Kidney glomerular epithelial cell (primary cell): ENCODE measurements at places on chromosomes 16 and 17.

GRCh38 chr16:85134789-85135142, 22.5 kb upstream of the CIBAR2 start:
- DNase-seq, result no peak

DNA sequence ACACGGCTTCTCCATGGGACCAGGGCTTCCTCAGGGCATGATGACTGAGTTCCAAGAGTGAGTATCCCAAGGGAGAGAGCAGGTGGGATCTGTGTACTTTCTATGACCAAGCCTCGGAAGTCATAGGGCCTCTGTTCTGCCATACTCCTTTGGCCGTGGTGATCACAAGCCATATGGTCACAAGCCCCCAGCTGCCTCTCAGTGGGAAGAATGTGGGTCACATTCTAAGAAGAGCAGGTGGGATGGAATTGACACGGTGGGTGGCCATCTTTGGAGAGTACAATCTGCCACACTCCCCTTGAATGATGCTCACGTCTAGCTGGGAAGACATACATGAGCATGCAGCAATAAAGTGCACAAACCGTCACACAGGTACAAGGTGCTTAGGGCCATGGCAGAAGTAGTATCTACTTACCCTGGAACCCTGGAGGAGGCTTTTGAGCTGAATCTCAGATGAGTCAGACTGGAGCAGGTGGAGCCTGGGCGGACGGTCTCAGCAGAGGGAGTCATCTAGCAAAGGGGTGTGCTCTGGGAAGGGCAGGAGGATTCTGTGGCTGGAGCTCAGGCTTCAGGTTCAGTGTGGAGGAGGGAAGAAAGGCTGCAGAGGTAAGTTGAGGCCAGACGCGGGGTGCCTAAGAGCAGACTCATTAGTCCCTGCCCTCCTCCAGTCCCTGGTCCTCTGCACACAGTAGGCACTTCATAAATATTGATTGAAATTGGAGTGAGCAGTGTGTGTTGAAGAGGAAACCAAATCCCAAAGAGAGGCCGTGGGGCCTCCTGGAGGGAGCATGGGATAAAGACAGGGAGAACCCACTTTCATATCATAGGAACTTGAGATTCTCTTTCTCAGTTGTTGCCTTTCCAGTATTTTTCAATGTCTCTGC, 26.6 kb downstream of the GOSR2 start:
- DNase-seq, result peak; percentile 47

DNA sequence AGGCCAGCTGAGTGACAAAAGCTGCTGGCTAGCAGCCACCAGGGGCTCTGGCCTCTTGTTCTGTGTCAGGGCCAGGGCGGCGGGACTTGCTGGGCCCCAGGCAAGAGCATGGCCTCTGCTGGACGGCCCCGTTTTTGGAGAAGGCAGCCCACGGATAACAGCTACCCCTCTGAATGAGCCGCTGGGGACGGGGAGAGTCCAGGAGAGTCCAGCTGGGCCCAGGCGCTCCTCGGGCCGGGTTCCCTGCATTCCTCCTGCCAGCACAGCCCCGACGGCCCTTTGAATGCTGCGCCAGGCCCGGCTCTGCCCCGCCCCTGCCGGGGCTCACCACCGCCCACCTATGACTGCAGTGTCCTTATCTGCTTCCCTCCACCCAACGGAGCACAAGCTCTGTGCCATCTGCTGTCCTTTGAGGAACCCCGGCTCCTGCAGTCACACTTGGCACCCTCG, 33.4 kb downstream of the SLC7A5 start:
- no peak for DNase-seq

- DNase-seq, result peak; percentile 63
These were observed 54.1 kb downstream of the VMP1 start for GRCh38 chr17:59761385-59762048.

DNA sequence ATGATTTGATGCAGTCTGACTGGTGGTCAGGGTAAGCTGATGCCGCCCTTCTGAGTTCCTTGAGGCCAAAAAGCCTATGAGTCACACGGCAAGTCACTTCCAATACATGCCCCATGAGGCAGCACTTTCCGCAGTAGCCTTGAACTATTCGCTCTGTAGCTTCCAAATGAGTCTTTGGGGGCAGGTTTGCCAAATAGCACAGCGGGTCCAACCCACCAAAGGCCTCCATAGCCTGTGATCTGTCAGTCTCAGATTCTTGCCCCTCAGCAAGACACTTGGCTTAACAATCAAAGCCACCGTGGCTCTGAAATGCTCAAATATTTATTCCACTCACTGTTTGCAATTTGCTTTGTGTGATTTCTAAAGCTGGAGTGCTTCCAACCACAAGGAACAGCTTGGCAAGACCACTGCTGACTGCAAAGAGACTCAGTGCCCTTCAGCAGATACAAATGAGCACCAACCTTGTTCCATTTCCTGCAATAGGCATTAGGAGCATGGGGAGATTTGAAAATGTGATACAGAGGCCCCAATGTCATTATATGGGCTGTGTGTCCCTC, 45.4 kb downstream of the CLEC19A start:
- no peak for DNase-seq
